ENCODE measurements at places on chromosomes 5 and 9.

GRCh38 chr5:83095957-83096539 is 18.7 kb downstream of the XRCC4 start:
- peak; percentile 72 for DNase-seq

DNA sequence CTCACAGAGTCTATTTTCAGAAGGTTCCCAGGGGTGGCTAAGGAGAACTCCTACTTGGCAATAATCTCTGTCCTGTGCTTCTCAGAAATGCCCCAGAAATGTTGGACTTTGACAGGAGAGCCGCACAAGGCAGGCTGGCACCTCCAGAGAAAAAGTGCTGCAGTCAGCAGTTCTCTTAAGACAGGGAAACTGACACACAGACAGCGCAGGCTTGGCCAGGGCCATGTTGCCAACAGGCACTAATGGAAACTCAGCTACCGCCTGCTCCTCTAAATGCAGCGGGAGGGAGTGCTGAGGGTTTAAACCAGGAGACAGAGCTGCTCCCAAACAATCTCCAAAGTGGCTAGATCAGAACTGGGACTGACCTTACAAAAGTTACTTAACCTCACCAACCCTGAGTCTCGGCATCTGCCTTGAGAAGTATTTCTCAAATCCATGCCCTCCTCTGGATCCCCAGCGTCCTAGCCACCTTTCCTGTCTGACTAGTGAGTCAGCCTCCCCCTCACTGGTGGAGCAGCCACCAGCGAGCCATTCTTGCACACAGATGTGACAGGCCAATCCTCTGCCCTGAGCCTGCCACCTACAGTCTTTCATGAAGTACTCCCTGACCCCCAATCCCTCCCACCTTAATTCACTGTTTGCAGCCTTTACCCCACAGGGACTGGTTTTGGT is 186.4 kb downstream of the CDK5RAP2 start:
- peak; percentile 36 for DNase-seq

- DNase-seq = peak; percentile 5
Observed at GRCh38 chr9:119375892-119376291, 6.7 kb upstream of the BRINP1 start.

DNA sequence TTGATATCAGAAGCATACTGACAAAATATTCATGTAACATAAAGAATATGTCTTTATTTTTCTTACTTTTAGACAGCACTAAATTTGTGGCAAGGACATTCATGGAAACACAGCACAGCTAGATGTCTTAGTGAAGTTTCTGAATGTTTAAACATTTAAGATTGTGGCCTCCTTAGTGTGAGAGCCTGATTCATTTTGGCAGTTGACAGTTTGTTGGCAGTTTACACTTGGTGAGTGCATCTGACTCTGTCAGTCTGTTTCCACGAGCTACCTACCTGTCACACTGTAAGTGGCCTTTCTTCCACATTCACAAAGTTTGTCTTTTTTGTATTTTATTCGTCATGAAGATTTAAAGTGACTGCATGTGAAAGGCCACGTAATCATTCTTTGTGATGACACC is 436.8 kb downstream of the TUSC1 start:
- no peak for DNase-seq

DNA sequence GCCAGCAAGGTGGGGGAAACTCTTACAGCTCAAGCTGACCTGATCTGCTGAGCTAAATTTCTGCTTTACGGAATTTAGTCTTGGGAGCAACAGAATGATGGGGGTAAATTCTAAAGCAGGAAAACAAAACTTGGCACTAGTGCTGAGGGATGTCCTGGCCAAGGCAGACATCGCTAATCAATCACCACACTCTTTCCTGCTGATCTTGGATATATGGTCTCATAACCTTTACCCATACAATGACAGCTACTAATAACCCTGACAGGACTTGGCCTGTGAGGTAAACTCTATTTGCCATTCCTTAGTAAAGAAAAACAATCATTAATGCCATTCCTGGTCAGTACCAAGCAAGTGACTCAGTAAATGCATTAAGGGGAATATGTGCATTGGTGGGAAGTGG is 51.5 kb downstream of the PPARGC1B start:
- DNase-seq = no peak

DNA sequence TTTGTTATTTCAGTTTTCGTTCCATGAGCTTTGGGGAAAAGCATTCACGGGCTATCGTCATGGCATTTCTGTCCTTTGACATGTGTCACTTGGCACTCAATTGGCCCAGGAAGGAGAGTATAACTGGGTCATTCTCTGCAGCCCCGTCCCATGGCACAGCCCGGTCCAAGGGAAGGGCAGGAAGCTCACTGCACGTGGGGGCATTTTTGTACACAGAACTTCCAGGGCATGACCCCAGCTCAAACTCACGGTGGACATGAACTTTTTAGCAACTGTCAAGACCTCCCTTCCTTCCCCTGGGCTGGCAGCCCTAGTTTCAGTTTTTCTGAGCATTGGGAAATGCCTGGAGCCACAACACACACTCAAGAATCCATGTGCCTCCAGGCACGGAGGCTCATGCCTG is 161.6 kb upstream of the PANK3 start:
- DNase-seq = no peak

GRCh38 chr5:14932902-14933469 is 61.4 kb upstream of the ANKH start:
- DNase-seq = no peak

GRCh38 chr5:134553821-134554267 is 28.4 kb downstream of the JADE2 start:
- no peak for DNase-seq

- DNase-seq = no peak
Observed at GRCh38 chr9:78831726-78832125, 534.8 kb downstream of the PSAT1 start.

DNA sequence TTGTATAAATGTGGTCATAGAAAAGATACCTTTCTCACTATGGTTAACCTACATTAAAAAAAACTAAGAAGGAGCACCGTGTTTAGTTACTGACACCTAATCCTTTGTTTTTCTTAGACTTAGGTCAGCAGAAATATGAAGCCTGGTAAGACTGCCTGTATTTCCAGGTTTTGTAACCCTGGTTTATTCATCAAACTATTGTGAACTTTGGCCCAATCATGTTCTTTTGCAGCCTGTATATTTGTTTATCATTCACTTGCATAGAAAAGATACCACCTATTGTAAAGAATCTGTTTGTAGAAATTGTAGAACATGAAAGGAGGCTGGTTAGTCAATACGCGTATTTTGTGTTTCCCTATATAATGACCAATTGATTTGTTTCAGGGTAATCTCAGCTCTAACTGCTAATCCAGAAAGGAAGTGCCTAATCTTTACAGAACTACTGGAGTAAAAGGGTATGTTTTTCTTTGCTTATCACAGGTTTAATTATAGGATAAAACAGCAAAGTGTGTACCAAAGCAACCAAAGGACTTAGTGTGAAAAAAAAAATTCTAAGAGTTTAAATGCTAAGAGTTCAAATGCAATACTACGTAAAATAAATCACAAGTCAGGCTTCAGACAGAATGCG is 103.6 kb downstream of the LURAP1L start:
- DNase-seq = peak; percentile 21

DNA sequence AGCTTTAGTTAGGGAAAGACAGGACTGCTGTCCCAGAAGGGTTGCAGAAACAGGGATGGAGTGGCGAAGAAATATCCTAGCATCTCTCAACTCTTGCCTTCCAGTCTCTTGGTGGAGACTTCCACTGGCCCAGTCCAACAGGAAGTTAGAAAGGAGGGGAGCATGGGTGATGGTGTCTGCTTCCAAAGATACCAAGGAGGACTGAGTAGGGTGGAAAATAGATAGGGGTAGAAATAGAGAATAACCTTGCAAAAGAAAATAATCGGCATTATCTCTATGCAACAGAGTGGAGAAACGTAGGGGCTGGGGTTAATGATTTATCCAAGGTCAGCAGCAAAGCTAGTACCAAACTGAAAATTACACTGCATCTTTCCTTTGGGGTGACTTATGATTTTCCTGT is 242.3 kb downstream of the PSAT1 start:
- DNase-seq = no peak

GRCh38 chr5:42908086-42908485 is 96.4 kb upstream of the SELENOP start:
- no peak for DNase-seq

- peak; percentile 7 for DNase-seq
Observed at GRCh38 chr5:16418471-16418922, 47.1 kb downstream of the ZNF622 start.

DNA sequence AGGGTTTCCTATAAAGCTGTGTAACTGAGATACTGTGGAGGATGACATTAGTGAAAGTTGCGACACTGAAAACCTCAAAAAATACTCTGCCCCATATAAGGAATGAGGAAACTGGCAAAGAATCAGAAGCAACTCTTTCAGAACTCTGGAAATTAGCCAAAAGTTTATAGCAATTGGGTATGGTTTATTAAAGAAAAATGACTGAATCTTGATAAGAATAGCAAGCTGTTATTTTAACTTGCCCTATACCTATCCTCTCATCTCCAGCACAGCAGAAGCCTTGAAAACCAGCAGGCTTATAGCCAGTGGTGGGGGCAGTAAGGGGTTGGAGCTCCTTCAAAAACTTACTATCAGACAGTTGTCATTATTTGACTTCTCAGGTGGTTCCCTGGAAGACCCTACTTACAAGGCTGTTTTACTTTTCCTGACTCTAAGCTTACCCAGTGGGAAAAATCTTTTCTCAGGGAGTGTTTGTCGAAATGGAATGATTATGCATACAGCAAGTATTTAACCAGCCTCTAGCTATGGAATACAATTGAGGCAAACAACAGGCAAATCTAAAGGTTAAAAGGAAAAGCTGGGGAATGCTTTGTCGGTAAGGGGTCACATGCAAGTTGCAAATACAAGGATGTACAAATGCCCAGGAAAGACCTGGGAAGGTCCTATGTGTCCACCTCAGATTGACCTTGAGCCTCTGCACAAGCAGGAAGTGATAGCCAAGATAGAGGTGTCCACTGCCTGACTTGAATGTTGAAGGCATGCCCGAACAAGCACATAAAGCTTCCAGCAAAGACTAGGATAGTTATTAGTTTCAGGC is 21.0 kb upstream of the FAM151B start:
- peak; percentile 85 for DNase-seq

- DNase-seq = peak; percentile 54
Observed at GRCh38 chr9:132507670-132508469, 74.5 kb upstream of the BARHL1 start.

DNA sequence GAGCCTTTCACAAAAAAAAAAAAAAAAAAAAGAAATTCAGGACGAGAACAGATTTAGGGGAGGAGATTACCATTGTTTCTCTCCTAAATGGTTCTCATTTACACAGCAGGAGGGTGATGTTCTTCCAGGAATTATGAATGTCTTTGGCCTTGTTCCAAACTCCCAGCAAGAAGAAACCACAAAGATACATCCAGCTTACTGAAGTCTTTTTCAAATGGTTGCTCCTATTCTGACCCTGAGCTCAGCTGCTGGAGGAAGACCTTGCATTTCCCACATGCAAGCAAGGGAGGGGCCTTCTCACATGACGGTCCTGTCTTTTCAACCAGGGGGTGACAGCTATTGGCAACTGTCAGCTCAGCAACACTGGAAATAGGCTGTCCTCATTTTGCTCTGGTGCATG is 203.0 kb upstream of the VLDLR start:
- peak; percentile 91 for DNase-seq

DNA sequence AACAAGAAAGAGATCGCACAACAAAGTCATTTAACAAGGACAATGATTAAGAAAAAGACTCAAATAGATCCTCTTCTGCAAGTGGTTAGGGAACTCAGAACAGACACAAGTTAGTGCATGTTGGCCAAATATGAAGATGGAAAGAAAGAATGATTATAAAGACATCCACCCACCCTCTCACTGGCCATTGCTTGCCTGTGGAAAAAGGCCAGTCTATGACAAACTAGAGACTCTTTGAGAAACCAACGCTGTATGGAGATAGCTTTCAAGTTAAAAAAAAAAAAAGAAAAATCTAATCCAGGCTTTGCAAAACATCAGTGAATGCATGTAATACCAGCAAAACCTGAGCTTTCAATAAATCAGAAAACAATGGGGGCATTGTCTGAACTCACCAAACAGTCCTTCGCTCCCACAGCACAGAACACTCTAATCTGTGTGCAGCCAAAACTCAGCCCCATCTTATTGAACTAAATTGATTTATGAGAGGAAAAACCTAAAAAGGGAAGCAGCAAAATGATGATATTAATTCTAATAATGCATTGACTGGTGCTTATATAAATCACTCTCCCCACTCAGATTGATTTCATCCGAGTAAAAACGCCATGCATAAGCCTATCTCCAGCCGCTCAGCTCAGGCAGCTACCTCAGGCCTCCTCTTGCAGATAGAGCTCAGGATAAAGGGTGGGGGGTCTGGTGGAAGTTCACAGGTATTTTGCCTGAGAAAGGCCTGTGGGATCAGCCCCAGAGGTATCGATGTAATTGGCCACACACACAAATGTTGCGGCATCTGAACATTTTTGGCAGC is 547.1 kb downstream of the CCDC171 start:
- DNase-seq = no peak

DNA sequence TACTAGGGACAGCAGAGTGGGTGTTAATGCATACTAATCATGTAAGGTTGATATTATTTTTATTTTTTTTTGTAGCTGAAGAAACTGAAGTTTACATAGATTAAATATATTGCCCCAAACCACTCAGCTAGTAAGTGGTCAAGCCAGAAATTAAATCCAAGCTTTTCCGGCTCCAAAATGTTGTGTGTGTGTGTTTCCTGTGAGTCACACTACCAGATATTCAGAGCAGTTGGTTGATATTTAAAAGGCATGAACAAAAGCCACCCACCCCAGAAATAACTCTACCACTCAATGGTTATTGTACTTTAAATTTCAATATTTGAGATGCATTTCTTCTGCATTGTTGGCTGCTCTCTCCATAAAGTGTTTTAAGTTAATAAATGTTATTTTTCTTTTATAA is 29.5 kb downstream of the KCNN2 start:
- no peak for DNase-seq

- DNase-seq = no peak
Observed at GRCh38 chr5:6347165-6347564, 31.2 kb downstream of the MED10 start.

DNA sequence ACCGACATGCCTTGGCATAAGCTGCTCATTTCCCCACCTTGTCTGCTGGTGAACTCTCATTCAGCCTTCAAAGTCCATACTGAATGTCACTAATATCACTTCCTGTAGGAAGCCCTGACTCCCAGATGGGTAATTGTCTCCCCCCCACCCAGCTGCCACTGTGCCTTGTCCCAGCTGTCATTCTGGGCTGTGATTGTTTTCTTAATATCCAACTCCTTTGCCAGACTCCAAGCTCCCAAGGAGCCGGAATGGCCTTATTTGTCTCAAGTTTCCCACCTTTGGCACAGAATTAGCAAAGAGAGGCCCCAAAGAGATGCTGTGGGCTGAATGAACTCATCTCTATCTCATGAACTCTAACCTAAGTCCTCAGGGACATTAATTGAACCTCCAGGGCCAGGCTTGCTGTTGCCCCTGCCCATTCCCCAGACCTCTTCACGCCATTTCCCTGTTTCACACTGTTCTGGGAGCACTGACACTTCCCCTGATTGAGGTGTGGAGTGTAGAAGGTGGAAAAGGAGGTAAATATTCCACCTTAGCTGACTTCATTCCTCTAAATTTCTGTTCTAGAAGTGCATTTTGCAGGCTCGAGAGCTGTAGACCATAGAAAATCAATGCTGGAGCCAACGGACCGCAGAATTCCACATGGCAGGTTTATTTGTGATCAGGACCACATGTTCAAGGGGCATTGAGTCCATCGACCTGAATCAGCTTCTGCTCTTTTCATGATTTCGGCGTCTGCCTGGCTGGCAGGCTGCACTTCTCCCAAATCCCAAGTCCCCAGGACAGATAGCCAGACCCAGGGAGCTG is 4.9 kb upstream of the SH3PXD2B start:
- no peak for DNase-seq
